ENCODE measurements at places on chromosomes 5 and 9.

GRCh38 chr5:131999441-132000240 lies 11.8 kb downstream of the ACSL6 start:
- DNase-seq, result no peak

- no peak for DNase-seq
These were observed 212.7 kb downstream of the PAPPA start for GRCh38 chr9:116366241-116366640.

DNA sequence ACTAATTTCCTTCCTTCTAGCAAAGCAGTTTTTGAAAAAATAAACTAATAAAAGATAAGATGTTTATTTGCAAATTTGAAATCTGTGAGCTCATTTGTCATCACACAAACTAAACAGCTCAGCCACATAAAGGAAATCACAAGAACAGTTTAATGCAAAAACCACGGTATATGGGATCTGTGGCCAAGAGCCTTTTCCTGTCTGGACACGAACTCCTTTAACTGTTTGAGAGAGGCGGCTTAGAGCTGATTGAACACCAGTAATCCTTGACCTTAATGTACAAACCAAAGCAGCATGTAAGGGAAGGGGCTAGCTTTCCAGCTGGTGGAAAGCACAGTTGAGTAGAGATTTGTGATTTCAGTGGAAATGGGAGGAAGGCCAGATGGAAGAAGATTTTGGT lies 66.3 kb upstream of the SPINK5 start:
- DNase-seq, result no peak

- DNase-seq, result no peak
These were observed 51.3 kb downstream of the ARHGEF37 start for GRCh38 chr5:149632311-149633251.

DNA sequence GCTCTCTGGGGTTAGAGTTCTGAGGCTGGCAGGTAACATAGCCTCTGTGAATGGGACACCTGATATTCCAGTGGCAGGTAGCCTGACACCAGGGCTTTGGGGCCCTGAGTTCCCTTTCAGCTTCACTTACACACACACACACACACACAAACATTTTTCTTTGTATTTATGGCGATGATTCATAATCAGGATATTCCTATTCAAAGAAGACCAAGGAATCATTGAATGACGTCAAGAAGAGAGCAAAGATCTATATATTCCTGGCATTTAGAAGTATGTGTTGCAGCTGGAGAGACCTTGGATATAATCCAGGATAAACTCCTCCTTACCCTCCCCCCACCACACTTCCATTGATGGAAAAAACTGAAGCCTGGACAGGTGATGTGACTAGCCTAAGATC lies 7.9 kb upstream of the ENTREP1 start:
- DNase-seq, result no peak

- no peak for DNase-seq
These were observed 17.5 kb downstream of the PIK3R1 start for GRCh38 chr5:68233075-68233474.

- DNase-seq, result no peak
These were observed 1.1 kb downstream of the NSG2 start for GRCh38 chr5:174046558-174046957.

DNA sequence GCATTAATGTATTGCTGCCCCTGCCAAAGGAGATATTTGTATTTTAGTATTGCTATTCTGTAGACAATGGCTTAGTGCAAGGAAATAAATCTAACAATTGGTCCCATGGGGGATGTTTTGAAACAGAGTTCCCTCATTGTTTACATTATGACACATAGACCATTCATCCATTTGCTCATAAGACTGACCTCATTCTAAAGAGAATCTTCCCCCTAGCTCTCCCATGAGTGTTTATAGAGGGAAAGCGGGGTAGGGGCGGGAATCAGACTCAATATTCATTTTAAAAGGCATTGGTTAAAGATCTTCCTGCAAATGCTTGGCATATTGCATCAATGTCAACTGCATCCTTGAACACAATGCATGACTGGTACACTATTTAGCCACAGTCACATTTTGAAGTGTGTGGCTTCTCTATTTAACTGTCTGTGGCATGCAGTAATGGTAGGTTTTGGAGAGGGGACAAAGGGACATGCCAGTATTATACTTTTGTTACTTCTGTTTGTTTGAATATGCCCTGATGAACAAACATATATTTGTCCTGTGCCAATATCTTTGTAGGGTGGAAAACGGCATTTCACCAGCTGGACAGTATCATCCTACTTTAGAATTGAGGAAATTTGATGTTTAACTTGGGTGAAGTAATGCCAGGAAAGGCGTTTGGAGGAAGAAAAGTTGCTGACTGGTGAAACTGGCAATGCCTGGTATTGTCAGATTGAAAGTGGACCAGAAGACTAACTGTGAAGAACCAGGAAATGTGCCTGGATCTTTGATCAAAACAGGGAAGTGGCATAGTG lies 84.1 kb upstream of the MEGF10 start:
- no peak for DNase-seq
